Central memory CD4-positive, alpha-beta T cell (primary cell): ENCODE measurements at places on chromosomes 5 and 9.
A peak's percentile ranks its signal among the peaks of the same experiment; 100 is the strongest.

DNA sequence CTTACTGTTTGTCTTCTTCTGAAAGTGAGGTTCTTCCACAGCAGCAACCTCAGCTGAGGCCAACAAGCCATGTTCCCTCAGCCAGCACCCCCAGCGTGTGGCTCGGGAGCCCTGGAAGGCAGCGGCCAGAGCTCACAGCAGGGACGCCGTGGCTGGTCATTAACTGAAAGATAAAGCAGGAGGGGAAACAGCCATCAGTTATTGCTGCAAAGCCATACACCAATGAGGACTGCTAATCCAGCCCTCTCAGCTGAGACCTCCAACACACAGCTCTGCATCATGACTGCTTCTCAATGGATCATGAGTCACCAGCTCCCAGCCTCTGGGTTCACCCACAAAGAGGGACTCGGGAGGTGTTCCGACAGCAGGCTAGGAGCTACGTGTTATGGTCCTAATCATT lies 24.3 kb downstream of the ABCA1 start:
- no peak for DNase-seq

GRCh38 chr5:156181656-156182055 lies 145.3 kb upstream of the SGCD start:
- no peak for DNase-seq

DNA sequence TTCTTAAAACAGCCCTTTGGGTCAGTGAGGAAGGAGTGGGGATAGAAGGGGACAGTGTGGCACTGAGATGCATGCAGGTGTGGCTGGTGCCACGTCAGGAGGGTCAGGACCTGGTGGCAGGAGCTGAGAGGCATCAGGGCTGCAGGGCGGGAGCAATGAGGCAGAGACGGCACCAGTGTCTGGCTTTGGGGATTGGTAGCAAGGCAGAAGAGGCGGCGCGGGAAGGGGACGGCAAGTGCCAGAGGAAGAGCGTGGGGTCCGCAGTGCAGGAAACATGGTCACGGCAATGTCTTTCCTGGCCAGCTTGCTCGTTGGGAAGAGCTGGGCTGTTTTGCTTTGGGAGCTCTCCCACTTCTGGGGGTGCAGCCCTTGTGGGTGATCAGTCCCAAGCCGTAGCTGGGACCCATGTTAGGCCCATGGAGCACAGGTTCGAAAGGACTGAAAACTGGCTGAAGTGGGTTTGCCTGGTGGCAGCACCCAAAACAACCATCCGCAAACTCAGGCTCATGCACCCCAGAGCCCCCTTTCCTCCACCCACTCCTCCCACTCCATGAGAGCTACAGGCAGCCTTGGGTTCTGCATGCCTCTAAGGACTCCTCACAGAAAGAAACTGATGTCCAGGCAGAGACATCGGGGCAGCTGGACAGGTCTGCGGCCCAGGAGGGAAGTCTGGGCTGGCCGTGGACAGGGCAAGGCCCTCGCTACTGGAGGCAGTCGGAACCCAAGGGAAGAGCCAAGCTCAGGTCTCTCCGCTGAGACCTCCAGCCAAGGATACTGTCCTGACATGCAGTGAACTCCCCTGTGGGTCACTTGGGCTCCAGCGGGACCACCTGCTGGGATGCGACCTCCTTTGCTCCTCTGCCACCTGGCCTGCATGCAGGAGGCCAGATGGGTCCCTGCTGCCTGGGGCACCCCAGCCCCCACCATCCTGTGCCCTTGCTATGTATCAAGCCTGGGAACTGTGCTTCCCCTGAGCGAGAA lies 104.4 kb downstream of the ZNF354C start:
- no peak for DNase-seq

- DNase-seq: no peak
Measured at GRCh38 chr5:44862808-44863207, 54.1 kb downstream of the MRPS30 start.

- DNase-seq: peak; percentile 70
Measured at GRCh38 chr9:131661568-131662288, 78.1 kb downstream of the RAPGEF1 start.

DNA sequence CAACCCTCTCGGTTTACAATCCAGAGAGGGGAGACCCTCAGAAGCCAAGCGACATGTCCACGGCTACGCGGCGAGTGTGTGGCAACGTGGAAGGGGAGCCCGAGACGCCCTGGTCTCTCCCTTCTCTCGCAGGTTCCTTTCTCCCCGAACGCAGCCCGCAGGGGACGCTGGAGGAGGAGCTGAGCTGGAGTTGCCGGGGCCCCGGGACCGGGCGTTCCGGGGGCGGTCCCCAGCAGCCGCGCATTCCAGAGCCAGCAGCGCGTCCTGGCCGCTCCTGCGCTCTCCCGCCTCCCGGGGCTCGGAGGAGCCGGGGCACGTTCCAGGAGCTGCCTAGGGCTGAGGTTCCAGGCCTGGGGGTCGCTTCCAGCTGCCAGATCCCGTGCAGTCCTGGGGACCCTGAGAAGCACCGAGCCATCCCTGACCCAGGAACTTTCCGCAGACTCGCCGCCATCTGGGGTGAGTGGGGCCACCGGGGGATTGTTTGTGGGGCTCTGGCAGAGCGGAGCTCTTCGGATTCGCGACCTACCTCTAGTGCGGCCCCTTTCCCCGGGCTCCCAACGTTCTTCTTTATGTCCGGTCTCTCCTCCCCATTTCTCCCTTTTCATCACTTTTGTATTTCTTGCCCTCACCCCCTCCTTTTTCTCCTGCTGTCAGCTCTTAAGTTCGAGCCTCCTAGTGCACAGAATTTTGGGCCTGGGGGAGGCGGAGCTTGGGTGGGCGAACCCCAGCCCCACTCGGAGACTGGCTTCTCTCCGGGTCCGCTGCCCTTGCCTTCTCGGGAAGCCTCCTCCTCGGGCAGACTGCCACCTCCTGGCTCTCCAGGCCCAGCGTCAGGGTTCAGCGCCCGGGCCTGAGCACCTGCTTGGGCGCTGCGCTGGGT lies at the start of gene SMIM3:
SMIM3 (plus strand) TSS at position 241 of the 880 bp plus-strand sequence. CDS start 16,684 bp downstream, outside the sequence.
- peak; percentile 60 for DNase-seq

DNA sequence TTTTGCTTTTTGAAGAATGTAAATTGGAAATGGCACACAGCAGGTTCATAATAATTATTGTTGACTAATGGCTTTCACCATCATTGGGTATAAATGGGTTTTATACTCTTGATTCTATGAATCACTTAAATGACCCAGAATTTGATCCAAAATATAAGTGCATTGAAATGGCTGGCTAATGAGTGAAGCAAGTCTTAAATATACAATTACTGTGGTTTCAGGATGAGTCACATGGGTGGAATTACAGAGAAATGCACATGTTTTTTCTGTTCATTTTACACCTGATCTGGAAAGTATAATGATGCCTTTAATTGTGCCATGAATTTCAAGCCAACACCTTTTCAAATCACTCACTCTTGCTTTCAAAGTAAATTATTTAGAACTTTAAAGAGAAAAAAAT lies 380.8 kb upstream of the CD180 start:
- no peak for DNase-seq
